Activated T-cell treated with anti-CD3 and anti-CD28 coated beads, Interleukin-2, amount 50 U/mL, for 4 hours (primary cell): ENCODE measurements at places on chromosomes 6 and 20. TPM values are rescaled to one million over a fixed set of nuclear protein-coding genes. Genes with fewer than 3 reads are reported as not detected.

DNA sequence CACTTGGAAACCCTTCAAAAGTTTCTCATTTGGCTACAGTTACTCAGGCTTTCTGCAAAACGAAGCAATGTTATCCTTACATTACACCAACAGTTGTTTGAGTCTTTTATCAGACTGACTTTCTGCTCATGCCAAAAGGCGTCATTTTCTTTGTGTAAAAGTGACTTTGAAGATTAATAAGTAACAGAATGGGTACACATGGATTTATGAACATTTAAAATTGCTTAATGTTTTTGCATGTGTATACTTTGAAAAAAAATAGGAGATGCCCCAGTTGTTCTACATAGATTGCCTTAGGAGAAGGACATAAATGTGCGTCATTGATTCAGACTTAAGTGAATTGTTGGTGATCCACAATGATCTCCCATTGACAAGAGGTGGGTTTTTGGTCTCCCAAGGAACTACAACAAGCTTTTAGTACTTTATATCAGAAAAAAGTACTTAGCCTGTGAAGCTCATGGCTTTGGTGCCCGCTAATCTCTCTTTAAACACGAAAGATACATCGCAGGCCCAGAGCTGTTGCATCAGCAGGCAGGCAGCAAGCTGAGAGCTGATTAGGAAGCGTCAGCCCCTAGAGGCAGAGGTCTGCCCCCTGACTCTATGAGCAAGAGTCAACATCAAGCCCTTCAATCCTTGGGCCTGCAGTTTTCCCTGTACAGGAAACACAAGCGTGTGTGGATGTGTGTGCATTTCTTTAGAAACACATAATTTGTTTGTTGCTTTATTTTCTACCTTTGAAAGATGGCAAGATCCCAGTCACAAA lies 45.9 kb downstream of the SLC22A3 start:
- DNase-seq = no peak

- DNase-seq = no peak
These were observed 40.9 kb downstream of the ZFP64 start for GRCh38 chr20:52150440-52151258.

Gene GABRR2
- 0.19 TPM for total RNA-seq

DNA sequence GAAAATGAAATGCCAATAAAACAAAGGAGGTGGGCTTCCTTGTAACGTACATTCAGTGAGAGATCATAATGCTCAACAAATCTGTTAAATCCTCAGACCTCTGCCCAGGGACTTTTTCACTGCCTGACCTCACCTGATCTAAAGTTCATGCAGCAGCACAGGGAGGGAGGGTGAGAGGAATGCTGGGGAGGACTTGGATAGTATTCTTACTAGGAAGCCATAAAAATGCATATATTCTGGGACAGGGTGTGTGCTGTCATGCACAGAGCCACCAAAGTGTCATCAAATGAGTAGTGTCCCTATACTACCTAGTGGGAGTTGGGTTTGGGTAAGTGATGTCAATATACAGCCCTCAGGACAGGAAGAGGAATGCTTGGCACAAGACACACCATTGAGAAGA lies 32.6 kb downstream of the CLIC5 start:
- DNase-seq = no peak

GRCh38 chr20:33009214-33010132 lies 2.0 kb downstream of the BPIFB2 start:
- DNase-seq = no peak

GRCh38 chr6:64489763-64490162 lies 854.2 kb downstream of the PHF3 start:
- no peak for DNase-seq

DNA sequence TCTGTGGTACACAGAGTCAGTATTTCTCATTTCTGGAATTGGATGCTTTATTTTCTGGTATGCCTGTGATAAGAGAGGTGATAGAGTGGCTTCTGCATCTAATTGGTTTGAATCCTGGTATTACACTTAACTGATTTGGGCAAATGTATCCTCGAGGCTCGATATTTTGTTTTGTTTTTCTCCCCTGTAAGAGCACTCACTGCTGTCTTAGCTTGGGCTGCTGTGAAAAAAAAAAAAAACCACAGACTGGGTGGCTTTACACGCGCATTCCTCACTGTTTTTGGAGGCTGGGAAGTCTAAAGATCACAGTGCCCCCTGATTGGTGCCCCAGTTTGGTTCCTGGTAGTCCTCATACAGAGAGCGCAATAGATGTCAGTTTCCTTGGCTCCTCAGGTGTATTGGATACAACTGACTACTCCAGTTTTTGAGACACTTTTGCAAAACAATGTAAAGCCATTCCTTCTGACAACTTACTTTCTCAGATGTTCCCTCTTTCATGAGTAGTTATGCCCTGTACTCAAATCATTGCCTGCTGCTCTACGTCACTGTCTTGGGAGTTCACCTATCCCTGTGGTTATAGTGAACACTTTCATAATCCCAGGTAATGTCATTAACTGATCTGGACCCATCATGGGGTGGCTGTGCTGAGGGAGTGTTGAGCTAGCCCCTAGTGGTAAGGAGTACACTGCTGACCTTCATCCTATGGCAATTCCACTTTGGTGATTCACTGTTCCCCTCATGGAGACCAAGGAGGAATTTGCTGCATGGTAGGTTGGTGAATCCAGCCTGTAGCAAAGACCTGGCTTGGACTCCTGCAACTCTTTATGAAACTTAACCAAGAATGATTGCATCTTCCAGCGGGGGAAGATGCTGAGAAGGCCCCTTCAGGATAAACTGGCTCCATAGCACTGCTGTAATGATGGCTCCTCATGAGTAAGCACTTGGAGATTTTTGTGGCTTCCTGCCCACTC lies 3.5 kb upstream of the ACAT2 start:
- DNase-seq = no peak

GRCh38 chr6:1310628-1311399 lies 1.1 kb upstream of the FOXQ1 start:
- no peak for DNase-seq
